Keratinocyte (primary cell): ENCODE measurements at places on chromosomes 5 and 9. TPM values are rescaled to one million over a fixed set of nuclear protein-coding genes. Genes with fewer than 3 reads are reported as not detected.

- H3K36me3 ChIP-seq, result peaks cover 14% of the 10 kb centered on the region
- no peak for DNase-seq
- no peaks in the 10 kb centered on the region for H3K27me3 ChIP-seq
- H3K27ac ChIP-seq, result no peak overlapping the region
Observed at GRCh38 chr9:33293782-33294181, 3.5 kb downstream of the NFX1 start.

DNA sequence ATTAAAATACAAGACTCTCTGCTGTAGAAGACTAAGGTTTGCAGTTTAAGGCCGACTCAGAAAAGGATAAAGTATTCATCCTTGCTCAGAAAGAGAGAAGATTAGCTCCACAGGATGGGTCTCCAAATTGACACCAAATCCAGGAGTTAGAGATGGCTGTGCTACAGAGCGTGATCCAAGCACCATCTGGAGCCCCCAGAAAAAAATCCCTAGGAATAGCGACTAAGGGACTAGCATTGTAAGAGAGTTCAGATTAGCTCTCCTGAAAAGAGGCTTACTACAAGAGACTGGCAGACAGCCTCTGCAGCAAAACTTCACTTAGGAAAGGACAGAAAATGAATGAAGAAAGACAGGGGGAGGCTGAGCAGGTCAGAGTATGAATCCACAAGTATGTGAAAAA lies 3.7 kb downstream of the SIL1 start:
- no peak overlapping the region for H3K4me3 ChIP-seq
- H3K27me3 ChIP-seq, result no peaks in the 10 kb centered on the region
- H3K4me1 ChIP-seq, result peaks cover 10% of the 10 kb centered on the region
- DNase-seq, result no peak

DNA sequence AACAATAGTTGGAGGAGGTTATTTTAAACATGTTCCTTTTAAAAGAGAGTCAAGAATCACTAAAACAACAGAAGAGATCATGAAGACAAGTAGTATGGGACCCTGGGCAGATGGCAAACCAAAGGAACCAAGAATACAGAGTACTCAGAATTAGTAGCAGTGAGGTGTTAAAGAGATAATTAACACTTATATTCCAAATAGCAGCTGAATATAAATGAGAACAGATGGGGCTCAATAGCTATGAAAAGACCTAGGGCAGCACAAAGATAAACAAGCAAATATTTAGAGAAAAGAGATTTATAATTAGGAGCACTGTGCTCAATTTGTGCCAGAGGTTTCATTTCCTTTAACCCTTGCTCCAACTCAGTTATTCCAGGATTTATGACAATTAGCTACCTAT lies 159.1 kb downstream of the FAM114A2 start:
- DNase-seq, result no peak
- H3K4me3 ChIP-seq, result no peak overlapping the region
- H3K27ac ChIP-seq, result no peak overlapping the region
- H3K4me1 ChIP-seq, result no peaks in the 10 kb centered on the region
- peaks cover 3% of the 10 kb centered on the region for H3K27me3 ChIP-seq

COQ4 gene
- 32.6 to 39.8 TPM (median 33.4 TPM) in 3 replicates for polyA plus RNA-seq

- no peak for DNase-seq
- H3K4me3 ChIP-seq, result no peak overlapping the region
- no peak overlapping the region for H3K27ac ChIP-seq
- no peaks in the 10 kb centered on the region for H3K36me3 ChIP-seq
- peaks cover 5% of the 10 kb centered on the region for H3K27me3 ChIP-seq
Observed at GRCh38 chr5:180474569-180474968, 19.6 kb upstream of the CNOT6 start.

- peaks cover 6% of the 10 kb centered on the region for H3K36me3 ChIP-seq
- no peak for DNase-seq
- no peak overlapping the region for H3K4me3 ChIP-seq
- no peaks in the 10 kb centered on the region for H3K4me1 ChIP-seq
- no peak overlapping the region for H3K27ac ChIP-seq
Observed at GRCh38 chr5:157785801-157786200, 42.3 kb downstream of the LSM11 start.

- H3K4me3 ChIP-seq, result peak overlapping the region; percentile 40
- DNase-seq, result no peak
- no peak overlapping the region for H3K27ac ChIP-seq
- no peaks in the 10 kb centered on the region for H3K36me3 ChIP-seq
Observed at GRCh38 chr9:114154600-114155102, 686 bp upstream of the COL27A1 start.

DNA sequence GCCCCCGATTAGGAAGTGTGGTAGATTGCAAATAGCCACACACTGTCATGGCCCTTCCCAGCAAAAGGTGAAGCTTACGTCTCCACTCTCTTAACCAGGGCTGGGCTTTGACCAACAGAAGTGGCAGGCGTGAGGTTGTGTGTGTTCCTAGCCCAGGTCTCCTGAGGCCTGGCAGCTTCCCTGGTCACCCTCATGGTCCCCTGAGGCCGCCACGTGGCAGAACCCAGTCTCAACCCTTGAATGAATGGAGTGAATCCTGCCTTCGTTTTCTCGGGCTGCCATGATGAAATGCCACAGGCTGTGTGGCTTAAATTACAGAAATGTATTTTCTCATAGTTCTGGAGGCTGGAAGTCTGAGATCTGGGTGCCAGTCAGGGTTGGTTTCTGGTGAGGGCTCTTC lies 370.4 kb downstream of the IRX2 start:
- no peak overlapping the region for H3K27ac ChIP-seq
- H3K4me3 ChIP-seq, result no peak overlapping the region
- DNase-seq, result no peak
- H3K4me1 ChIP-seq, result no peaks in the 10 kb centered on the region
- H3K36me3 ChIP-seq, result no peaks in the 10 kb centered on the region
- no peaks in the 10 kb centered on the region for H3K27me3 ChIP-seq

LRRC19 gene
- not detected in 3 replicates for polyA plus RNA-seq

GRCh38 chr5:149338364-149338763 lies 6.9 kb upstream of the GRPEL2 start:
- H3K27ac ChIP-seq, result no peak overlapping the region
- no peaks in the 10 kb centered on the region for H3K27me3 ChIP-seq
- DNase-seq, result no peak
- no peak overlapping the region for H3K4me3 ChIP-seq
- peaks cover 7% of the 10 kb centered on the region for H3K36me3 ChIP-seq

DNA sequence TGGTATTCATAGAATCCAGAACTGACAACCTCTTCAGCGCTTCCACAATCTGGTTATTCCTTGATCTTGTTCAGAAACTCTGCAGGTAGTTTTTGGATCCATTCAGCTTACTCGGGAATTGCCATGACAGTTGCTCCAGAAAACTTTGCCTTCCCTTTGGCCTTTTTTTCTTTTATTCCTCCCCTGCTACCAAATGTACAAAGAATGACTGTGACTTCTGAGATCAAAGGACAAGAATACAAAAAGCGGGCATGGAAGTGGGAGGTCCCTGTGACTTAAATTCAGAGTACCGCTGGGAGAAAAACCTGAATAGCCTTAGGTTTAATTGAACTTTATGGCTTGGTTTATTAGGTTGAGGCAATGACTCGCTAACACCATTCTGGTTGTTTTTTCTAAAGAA lies 59.5 kb downstream of the ADGRV1 start:
- H3K36me3 ChIP-seq, result no peaks in the 10 kb centered on the region
- H3K27ac ChIP-seq, result no peak overlapping the region
- no peak overlapping the region for H3K4me3 ChIP-seq
- no peak for DNase-seq

RAB3C gene
- polyA plus RNA-seq, result not detected in 3 replicates

GRCh38 chr5:31671339-31671741 lies 32.4 kb downstream of the PDZD2 start:
- no peaks in the 10 kb centered on the region for H3K27me3 ChIP-seq
- no peaks in the 10 kb centered on the region for H3K4me1 ChIP-seq
- no peak overlapping the region for H3K27ac ChIP-seq
- DNase-seq, result no peak
- H3K36me3 ChIP-seq, result no peaks in the 10 kb centered on the region

DNA sequence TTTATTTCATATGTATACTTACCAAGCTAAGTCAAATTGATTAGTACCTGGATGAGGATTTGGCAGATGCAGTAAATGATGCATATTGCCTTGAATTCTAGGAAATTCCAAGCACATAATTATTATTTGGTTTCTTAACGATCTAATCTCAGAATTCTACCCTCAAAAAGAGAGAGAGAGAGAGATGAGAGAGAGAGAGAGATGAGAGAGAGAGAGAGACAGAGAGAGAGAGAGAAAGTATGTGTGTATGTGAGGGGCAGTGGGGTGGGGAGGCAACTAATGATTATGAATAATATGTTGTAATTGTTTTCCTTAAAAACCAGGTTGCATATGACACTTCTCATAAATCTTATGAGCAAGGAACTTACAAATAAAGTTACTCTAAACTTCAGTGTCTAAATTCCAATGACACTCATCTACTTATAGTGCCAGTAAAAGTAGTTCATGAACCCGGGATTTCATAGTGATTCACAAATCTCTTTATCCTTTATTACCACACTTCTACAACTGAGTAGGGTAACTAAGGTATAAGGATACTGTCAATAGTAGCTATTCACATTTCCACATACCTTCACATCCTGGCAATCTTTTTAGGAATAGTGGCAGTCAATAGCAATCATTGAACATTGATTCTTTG lies 60.5 kb upstream of the EDIL3 start:
- no peaks in the 10 kb centered on the region for H3K4me1 ChIP-seq
- no peak overlapping the region for H3K27ac ChIP-seq
- H3K27me3 ChIP-seq, result peaks cover 6% of the 10 kb centered on the region
- H3K36me3 ChIP-seq, result no peaks in the 10 kb centered on the region
- H3K4me3 ChIP-seq, result no peak overlapping the region

DNA sequence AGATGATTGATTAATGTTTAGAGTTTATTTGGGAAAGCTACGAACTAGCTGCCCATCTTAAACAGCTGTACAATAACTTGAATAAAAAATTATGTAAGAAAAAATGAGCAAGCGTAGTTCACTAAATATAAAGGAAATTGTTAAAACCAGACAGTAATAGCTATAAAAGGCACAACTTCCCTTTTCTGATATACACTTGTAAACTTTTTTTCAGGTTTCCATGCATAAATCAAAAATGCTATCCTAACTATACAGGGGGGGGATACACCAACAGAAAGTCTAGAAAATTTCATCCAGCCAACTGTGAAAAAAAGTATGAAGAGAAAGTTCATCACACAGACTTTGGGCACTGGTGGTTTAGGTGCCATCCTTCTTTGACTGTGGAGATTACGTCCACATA lies 122.3 kb downstream of the NR3C1 start:
- H3K4me1 ChIP-seq, result no peaks in the 10 kb centered on the region
- H3K4me3 ChIP-seq, result no peak overlapping the region
- no peak overlapping the region for H3K27ac ChIP-seq

DNA sequence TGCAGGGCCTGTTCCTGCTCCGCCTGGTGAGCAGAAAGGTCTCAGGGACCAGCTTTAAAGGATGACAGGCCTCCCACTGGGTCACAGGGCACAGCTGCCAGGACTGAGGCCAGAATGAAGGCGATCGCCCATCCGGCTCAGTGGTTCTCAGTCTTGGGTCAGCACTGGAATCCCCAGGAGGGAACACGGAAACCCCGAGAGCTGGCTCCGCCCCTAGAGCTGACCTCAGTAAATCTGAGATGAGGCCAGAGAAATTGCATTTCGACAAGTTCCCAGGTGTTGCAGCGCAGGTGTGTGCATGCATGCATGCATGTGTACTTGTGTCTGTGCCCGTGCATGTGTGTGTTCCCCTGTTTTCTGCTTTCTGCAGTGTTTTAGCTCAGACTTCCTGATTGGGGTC lies 47.2 kb upstream of the KCNMB1 start:
- DNase-seq, result no peak
- H3K4me3 ChIP-seq, result no peak overlapping the region
- no peak overlapping the region for H3K27ac ChIP-seq
- no peaks in the 10 kb centered on the region for H3K36me3 ChIP-seq
- peaks cover 5% of the 10 kb centered on the region for H3K27me3 ChIP-seq

DNA sequence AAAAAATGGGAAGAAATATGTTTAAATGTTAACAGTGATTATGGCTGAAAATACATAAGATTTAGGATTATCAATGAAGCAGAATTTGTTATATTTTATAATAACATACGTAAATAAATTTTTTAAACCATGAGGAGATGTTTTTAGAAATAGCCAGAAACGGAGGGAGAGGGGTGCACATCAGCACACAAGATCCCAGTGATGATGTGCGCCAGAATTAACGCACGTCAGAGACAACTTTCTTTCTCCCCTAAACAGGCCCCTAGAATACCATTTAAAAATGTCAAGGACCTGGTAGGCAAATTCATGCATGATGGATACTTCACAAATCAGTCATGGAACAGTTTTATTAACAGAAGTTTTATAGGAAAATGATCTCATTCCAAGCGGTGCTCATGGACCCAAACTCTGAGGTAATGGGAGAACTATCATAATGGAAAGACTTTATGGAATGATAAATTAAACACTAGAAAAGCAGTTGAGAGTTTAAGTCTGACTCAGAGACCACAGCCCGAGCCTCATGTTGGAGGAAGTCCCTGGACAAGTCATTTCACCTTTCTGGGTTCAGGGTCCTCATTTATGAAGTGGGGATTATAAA lies 258.9 kb upstream of the GAS1 start:
- no peak for DNase-seq
- no peak overlapping the region for H3K27ac ChIP-seq
- H3K36me3 ChIP-seq, result no peaks in the 10 kb centered on the region
- H3K4me3 ChIP-seq, result no peak overlapping the region
- H3K4me1 ChIP-seq, result no peaks in the 10 kb centered on the region
- H3K27me3 ChIP-seq, result no peaks in the 10 kb centered on the region

DNA sequence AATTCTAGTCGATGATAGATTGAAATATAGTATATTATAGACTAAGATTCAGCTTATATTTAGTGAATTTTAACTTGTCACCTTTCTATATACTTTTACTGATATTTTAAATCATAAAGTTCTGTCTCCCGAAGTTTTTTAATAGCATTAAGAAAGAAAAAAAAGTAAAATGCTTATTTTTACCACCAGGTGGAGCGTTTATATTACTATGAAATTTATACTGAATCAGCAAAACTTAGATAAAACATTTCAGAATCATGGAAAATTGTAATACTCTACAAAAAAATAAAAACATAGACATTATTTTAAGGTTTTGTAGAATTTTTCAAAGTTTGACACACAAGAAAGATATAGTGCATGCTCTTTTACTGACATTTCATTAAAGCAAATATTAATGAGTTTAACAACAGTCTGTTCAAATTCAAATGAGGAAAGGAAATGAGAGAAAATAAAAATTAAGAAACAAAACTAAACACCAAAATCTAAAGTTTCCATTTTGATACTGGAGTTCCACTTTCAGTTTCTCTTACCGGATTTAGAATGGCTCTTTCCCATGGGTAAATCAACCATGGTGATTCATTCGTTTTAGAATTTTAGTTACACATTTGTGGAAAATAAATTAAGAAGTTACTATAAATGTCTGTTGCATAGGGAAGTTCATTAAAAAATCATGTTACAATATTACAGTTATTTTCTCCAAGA lies 1035.3 kb downstream of the CDH12 start:
- no peaks in the 10 kb centered on the region for H3K27me3 ChIP-seq
- H3K4me1 ChIP-seq, result no peaks in the 10 kb centered on the region
- no peak overlapping the region for H3K4me3 ChIP-seq
- DNase-seq, result no peak

DNA sequence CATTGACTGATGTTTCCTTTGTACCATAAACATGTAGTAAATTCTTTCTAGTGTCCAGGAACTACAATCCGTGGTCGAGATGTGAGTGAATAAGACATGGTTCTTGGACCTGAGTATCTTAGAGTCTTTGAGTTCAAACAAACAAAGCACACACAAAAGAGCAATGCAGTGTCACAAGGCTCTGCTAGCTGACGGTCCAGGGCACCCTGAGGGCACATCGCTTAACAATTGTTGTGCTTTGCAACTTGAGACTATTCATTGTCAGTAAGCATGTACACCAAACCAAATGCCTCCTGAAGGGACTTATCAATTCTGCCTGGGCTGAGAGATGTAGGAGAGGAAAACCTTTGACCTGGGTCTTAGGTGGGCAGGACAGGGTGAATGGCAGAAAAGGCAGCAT lies 84.8 kb downstream of the CAMK4 start:
- no peaks in the 10 kb centered on the region for H3K27me3 ChIP-seq
- H3K27ac ChIP-seq, result no peak overlapping the region
- H3K4me1 ChIP-seq, result no peaks in the 10 kb centered on the region
- H3K36me3 ChIP-seq, result no peaks in the 10 kb centered on the region
- H3K4me3 ChIP-seq, result no peak overlapping the region
